Activated CD8-positive, alpha-beta T cell treated with anti-CD3 and anti-CD28 coated beads, Interleukin-2, amount 10 ng/mL, durations not matched to agents 7 days and 5 days (primary cell): ENCODE measurements at places on chromosomes 7 and 10. TPM values are rescaled to one million over a fixed set of nuclear protein-coding genes. Genes with fewer than 3 reads are reported as not detected.

DNA sequence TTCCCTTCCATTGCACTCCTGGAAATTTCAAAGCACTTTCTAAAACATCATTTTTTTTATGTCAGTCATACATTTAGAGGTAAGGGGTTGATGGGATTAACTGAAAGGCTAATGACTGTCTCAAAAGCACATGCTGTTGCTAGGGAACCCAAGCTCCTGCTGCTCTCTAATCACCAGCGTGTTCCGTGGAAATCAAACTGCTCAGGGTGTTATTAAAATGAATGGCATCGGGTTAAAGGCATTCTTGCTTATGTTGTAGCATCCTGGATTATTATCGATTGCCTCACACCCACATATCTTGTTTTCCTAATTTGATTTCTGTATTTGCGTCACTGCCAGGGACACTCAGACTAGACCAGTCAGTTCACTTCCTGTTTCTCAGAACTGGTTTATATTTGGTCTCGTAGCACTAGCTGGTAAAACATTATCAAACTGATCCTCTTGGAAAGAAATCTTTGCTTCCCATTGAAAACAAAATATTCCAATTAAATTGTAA lies 216.5 kb upstream of the MKLN1 start:
- no peaks in the 10 kb centered on the region for H3K36me3 ChIP-seq
- H3K27ac ChIP-seq, result peak overlapping the region; percentile 41
- H3K4me3 ChIP-seq, result peak overlapping the region; percentile 96
- DNase-seq, result no peak
- H3K27me3 ChIP-seq, result peaks cover 19% of the 10 kb centered on the region

DNA sequence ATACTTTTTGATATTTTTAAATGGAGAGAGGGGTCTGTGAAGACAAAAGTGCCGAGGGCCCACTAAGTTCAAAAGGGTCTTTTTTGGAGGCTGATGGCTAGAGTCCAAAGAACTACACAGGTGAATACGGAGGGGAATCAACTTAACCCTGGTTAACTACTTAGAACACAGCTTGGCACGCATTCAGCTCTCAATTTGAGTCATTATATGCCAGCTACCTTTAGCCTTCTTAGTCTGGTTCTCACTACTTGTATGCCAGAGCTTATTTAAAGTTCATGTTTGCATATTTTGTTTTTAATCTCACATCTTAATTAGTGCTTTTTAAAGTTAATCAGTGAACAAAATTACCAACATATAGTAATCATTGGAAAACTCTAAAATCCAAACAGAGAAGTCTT lies 80.8 kb downstream of the VWDE start:
- peaks cover 14% of the 10 kb centered on the region for H3K4me1 ChIP-seq
- H3K27ac ChIP-seq, result no peak overlapping the region
- no peak for DNase-seq
- no peak overlapping the region for H3K4me3 ChIP-seq
- H3K36me3 ChIP-seq, result no peaks in the 10 kb centered on the region

GRCh38 chr7:156616269-156617202 lies 24.0 kb upstream of the RNF32 start:
- H3K27me3 ChIP-seq, result peaks cover 54% of the 10 kb centered on the region
- no peak overlapping the region for H3K27ac ChIP-seq
- DNase-seq, result no peak
- H3K4me1 ChIP-seq, result peaks cover 36% of the 10 kb centered on the region
- peaks cover 2% of the 10 kb centered on the region for H3K36me3 ChIP-seq

DNA sequence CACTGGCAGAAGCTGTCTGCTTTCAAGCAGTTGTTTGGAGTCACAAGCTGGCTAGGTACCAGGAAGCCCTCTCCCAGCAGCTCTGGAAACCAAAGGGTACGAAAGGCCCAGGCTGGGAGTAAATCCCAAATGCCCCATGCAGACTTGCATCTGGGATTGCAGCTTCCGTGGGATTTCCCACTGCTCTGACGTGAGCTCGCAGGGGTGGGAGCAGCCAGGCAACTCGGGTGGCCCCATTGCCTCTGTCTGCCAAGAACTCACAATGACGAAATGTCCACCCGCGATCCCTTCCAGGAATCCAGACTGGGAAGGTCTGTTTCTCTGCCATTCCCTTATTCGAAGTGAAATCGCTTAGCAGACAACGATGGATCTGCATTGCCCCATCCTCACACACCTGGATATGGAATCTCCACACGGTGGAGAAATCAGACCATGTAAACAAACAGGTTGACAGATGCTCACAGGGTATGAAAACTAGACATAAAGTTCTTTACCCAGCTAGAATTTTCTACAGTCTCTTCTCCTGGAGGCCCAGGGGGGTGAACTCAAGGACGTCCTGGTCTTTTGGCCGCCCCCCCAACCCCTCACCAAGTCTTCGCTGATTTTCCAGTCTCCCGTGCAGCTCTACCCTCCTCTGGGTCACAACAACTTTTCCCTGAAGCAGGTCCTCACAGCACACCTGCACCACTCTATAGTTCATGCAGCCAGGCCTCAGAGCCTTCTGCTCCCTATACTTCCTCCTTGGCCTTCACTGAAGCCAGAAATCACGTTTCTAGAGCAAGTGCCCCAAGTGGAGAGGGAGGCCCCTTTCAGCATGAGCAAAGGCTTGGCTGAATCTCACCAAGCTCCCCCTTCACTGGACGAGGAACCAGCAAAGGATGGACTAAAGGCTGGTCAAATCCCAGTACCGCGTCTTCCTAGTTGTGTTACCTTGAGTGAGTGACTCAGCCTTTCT lies 20.0 kb downstream of the SH3PXD2A start:
- no peaks in the 10 kb centered on the region for H3K4me1 ChIP-seq
- no peak overlapping the region for H3K27ac ChIP-seq
- no peaks in the 10 kb centered on the region for H3K36me3 ChIP-seq
- no peak overlapping the region for H3K4me3 ChIP-seq

The MCM10 gene
- total RNA-seq, result 68.3 TPM

- H3K27me3 ChIP-seq, result peaks cover 4% of the 10 kb centered on the region
- no peak for DNase-seq
- H3K27ac ChIP-seq, result no peak overlapping the region
- peaks cover 5% of the 10 kb centered on the region for H3K36me3 ChIP-seq
Measured at GRCh38 chr10:30789806-30790205, 160.3 kb upstream of the LYZL2 start.

GRCh38 chr10:29751684-29752083 lies 116.9 kb upstream of the SVIL start:
- no peak overlapping the region for H3K27ac ChIP-seq
- no peak for DNase-seq
- peaks cover 15% of the 10 kb centered on the region for H3K27me3 ChIP-seq
- H3K36me3 ChIP-seq, result no peaks in the 10 kb centered on the region
- H3K4me3 ChIP-seq, result no peak overlapping the region

DNA sequence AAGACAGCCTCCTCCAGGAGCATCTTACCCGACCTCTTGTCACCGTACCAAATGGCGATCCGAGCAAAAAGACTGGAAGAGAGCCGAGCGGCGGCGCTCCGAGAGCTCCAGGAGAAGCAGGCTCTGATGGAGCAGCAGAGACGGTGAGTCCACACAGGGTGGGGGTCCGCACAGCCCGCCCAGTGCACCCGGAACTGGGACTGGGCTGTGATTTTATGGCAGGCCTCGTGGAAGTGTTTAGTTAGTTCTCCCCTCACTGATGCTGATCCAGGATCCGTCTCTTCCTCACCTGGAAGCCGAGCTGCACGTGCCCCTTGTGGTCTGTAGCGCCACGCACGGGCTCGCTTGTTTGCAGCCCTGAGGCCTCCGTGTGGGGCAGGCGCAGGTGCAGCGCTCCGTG lies 19.6 kb downstream of the LRRC27 start:
- no peaks in the 10 kb centered on the region for H3K27me3 ChIP-seq
- DNase-seq, result no peak
- H3K4me3 ChIP-seq, result no peak overlapping the region
- H3K4me1 ChIP-seq, result peaks cover 3% of the 10 kb centered on the region
- no peak overlapping the region for H3K27ac ChIP-seq

DNA sequence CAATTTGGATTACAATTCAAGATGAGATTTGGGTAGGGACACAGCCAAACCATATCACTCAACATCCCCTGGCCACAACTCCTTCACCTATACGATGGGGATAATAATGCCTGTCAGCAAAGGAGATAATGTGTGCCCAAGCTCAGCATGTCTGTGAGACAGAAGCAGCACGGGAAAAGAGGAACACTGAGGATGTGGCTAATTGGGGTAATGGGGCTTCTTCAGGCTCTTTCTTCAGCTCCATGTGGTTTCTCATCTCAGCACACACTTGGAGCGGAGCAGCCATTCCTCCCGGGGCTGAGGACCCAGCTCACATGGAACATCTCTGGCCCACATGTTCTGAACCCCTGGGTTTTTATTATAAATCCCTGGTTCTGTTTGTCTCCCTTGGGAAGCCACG lies 136.0 kb upstream of the NAMPT start:
- H3K27ac ChIP-seq, result no peak overlapping the region
- H3K27me3 ChIP-seq, result no peaks in the 10 kb centered on the region
- no peaks in the 10 kb centered on the region for H3K36me3 ChIP-seq
- H3K4me1 ChIP-seq, result peaks cover 12% of the 10 kb centered on the region
- no peak overlapping the region for H3K4me3 ChIP-seq

DNA sequence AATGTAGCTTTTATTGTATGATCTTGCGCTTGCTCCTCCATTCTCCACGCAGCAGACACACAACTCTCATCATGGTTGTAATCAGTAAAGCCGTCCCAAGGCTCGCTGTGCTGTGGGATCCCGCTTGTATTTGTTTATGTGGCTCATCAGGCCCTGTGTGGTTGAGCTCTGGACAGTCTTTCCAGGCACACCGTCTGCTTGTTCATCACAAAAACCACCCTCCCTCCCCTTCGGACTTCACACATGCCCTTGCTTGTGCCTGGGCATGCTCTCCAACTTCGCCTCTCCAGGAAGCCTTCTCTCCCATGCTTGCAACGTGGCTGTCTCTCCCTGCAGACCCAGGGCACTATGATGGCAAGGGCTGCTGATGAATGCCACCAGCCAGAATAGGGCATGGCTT lies 62.4 kb downstream of the HK1 start:
- H3K4me1 ChIP-seq, result peaks cover 78% of the 10 kb centered on the region
- H3K27me3 ChIP-seq, result no peaks in the 10 kb centered on the region
- no peak overlapping the region for H3K27ac ChIP-seq
- DNase-seq, result no peak
- peaks cover 57% of the 10 kb centered on the region for H3K36me3 ChIP-seq
- no peak overlapping the region for H3K4me3 ChIP-seq

The ALDH18A1 gene
- total RNA-seq, result 62.3 TPM

The LRRD1 gene
- 0.13 TPM for total RNA-seq

The GPR15LG gene
- total RNA-seq, result not detected

GRCh38 chr10:1526436-1527055 lies 210.8 kb downstream of the ADARB2 start:
- H3K4me1 ChIP-seq, result no peaks in the 10 kb centered on the region
- no peak overlapping the region for H3K4me3 ChIP-seq
- no peaks in the 10 kb centered on the region for H3K27me3 ChIP-seq
- no peak overlapping the region for H3K27ac ChIP-seq
- no peaks in the 10 kb centered on the region for H3K36me3 ChIP-seq
- DNase-seq, result no peak

GRCh38 chr7:103766660-103767059 lies 222.8 kb downstream of the RELN start:
- no peak overlapping the region for H3K27ac ChIP-seq
- no peaks in the 10 kb centered on the region for H3K27me3 ChIP-seq
- H3K4me3 ChIP-seq, result no peak overlapping the region
- H3K36me3 ChIP-seq, result no peaks in the 10 kb centered on the region
- DNase-seq, result no peak

The PRSS58 gene
- total RNA-seq, result not detected
